LoVo (cell line): ENCODE measurements at places on chromosomes 5 and 9.

- DNase-seq: peak; percentile 67
Measured at GRCh38 chr5:17190242-17190778, 27.1 kb upstream of the BASP1 start.

DNA sequence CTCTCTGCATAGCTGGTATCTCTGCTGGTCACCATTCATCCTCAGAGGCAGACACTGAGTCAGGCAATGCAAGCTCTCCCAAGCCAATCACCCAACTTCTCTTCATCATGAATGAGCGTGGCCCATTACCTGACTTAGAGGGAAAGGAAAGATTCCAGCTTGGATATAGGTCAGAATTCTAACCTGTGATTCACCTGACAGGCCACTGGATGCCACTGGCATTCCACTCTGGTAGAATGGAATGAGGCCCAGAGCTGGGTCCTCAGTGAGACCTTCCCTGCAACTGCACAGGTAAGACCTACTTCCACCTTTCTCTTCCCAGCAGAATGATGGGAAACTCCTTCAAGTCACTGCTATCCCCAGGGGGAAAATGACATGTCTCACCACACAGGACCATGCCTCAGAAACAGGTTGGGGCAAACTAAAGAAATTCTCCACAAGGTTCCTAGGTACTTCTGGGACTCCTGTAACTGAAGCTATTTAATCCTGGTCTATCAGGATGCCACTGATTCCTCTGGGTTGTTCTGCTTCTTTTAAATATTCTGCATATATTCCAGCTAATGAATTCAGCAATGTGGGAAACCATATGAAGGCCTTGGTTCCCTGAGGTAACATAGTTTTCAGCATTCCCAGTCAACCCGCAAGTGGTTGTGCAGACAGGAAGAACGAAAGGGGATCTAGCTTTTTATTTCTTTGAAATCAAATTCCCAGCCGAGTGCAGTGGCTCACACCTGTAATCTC lies 62.0 kb downstream of the SUSD1 start:
- DNase-seq: peak; percentile 56

- DNase-seq: no peak
Measured at GRCh38 chr5:34488984-34489383, 167.1 kb upstream of the RAI14 start.

DNA sequence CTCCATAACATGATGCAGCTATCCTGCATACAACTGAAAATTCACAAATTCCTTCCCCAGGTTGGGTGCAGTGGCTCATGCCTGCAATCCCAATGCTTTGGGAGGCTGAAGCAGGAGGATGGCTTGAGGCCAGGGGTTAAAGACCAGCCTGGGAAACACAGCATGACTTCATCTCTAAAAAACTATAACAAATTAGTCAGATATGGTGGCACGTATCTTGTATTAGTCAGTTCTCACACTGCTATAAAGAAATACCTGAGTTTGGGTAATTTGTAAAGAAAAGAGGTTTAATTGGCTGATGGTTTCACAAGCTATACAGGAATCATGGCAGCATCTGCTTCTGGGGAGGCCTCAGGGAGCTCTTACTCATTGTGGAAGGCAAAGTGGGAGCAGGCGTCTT lies 56.4 kb upstream of the DAPK1 start:
- DNase-seq: no peak

DNA sequence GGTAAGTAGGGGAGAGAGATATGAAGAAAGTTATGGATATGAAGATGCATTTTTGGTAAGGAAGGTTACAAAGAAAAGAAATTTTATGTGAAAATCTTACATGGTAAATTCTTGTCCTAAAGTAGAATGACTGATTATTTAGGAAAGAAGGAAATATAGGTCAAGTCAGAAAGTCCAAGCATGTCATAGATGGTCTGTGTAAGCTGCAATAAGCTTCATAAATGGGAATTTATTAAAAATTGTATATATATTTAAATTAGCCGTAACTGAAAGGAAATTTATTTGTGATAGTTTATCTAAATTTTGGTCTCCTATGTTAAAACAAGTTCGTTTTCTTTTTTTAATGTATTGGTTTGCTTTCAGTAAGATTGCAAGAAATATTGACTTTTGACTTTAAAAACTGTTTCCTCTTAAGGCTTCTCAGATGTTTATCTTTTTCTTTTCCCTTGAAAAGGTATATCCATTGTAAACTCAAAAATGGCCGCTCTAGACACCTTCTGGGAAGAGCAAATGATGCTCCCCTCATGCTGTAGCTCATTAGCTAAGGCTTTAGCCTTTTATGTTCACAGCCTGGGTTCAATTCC lies 46.8 kb upstream of the HAPLN1 start:
- no peak for DNase-seq

DNA sequence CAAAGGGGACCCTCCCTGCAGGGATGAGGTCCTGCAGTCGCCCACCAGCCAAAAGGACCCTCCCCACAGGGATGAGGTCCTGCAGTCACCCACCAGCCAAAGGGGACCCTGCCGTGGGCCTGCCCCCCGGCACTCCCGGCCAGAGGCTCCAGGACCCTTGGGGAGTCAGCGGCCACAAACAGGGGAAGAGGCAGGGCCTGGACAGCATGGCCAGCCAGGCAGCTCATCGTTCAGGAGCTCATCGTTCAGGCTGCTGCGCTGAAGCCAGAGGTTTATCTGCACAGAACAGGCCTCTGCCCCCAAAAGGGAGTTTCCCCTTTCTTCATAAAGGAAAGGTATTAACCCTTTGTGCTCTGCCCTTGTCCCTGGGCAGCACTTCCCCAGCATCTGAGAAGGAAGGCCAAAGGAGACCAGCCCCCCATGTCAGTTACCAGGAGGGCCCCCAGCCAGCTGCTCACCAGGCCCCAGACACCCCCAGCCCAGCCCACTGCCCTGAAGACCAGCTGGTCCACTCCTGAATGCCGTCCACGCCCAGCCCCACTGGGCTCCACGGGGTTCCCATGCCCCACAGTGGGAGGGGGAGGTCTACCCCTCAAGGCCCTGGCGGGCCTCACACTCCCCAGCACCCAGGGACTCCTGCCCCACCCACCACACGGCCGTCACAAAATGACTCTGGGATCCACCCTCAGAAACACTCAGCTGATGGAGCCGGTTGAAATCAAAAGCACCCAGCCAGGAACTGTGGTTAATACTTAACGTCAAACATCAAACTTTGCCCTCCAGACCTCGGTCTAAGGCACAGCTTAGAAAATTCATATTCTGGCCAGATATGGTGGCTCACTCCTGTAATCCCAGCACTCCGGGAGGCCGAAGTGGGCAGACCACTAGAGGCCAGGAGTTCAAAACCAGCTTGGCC lies 6.3 kb downstream of the SLC12A7 start:
- DNase-seq: peak; percentile 68

- DNase-seq: no peak
Measured at GRCh38 chr5:24598956-24599355, 45.8 kb downstream of the CDH10 start.

GRCh38 chr5:172059661-172060100 lies 53.2 kb upstream of the FBXW11 start:
- DNase-seq: no peak

DNA sequence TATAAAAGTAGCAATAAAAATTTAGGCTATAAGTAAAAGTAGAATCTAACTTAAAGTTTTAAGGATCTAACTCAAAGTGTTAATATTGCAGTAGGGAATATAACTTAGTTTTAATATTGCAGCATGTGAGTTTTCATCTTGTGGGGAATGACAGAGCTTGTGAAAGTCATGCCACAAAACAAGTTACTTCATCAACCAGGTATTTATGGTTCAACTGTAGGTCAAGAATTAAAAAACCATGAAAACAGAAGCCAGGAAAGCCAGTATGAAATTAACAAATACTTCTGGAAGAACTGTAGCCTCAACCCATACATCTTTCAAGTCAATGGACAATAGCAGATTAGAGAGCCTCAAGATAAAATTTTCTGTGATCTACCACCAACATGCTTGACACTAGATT lies 19.0 kb downstream of the HMGCS1 start:
- no peak for DNase-seq

DNA sequence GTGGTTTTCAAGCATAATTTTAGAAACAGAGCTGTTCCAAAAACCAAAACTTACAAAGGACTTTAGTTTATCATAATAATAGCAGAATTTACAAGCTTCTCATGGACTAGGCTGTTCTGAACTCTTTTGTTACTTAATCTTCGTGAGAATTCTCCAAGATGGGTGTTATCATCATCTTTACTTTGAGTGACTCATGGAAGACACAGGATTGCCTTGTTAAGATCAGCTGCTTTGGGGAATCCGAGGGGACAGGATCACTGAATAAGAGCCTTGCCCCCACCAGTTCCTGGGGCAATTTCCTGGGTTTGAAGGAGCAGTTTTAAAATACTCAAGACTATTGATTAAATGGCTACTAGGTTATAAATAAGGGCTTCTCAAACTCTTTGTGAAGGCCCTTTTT lies 80.5 kb downstream of the CFAP90 start:
- DNase-seq: no peak

GRCh38 chr9:122819326-122819725 lies 9.1 kb downstream of the PDCL start:
- DNase-seq: no peak

DNA sequence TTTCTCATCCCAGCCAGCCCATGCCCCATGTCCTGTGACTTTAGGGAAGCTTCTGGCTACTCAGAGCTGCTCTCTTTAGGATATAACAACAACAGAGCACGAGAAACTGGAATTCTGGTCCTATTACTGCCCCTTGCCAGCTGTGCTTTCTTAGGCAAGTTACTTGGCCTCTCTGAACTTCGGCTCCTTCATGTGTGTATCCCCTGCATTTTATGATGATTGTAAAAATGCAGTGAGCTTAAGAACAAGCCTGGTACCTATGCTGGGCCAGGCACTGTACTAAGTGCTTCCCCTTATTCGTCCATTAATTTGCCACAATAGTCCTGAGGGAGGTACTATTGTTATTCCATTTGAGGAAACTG lies 54.5 kb downstream of the ABCA1 start:
- no peak for DNase-seq
